Fibroblast of skin of scalp (primary cell): ENCODE measurements at places on chromosomes 1 and 21.

- DNase-seq, result no peak
These were observed 5.8 kb upstream of the SPRR5 start for GRCh38 chr1:152941037-152941711.

DNA sequence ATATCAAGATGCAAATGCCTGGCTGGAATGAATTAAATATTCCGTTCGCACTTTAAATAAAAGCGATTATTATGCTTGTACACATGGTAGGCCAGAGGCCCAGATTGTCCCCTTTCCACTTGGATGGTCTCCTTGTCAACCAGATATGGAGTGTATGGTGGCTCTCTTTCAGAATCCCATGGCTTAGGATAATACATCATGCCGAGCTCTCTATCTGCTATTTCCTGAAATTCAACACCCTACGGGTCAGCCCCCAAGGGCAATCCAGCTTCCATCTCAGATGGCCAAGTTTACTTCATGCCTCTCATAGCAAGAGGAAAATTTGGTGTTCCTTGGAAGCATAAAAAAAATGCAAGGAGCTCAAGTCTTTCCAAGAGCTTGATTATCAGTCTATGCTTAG, 25.4 kb upstream of the FMO1 start:
- DNase-seq, result peak; percentile 66

GRCh38 chr1:116365353-116365780, 7.7 kb upstream of the ATP1A1 start:
- DNase-seq, result no peak

GRCh38 chr21:23223882-23224281, 2225.7 kb downstream of the NCAM2 start:
- DNase-seq, result no peak

GRCh38 chr1:1402072-1402900, 3.2 kb upstream of the CCNL2 start:
- peak; percentile 59 for DNase-seq

DNA sequence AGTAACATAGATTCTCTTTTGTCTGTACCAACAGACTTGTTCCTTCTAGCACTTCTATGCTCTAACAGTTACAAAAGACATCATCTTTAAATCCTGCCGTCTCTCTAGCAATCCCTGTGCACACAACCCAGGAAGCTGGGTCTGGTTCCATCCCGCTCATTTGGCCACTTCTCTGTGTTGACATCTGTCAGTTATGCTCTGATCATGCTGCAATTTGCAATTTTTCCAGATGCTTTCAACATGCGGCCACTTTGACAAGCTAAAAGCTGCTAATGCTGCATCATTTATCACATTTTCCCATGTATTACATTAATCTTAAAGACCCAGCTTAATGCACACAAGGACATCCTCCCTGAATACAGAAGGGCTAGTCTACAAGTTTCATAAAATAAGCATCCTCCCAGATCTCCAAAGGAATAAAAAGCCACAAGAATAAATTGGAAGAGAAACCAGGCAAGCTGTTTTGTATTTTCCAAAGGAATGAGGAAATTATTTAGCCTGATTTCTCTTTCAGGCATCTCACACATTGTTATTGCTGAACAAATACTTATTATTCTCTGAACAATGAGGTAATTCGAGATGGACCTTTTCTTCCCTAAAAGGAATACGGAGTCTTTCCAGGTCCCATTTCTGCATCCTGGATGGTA, 19.0 kb upstream of the LRRC52 start:
- DNase-seq, result no peak

GRCh38 chr1:78068681-78069283, 23.0 kb downstream of the GIPC2 start:
- DNase-seq, result no peak

GRCh38 chr1:39509360-39510009, 18.0 kb downstream of the BMP8A start:
- DNase-seq, result no peak

DNA sequence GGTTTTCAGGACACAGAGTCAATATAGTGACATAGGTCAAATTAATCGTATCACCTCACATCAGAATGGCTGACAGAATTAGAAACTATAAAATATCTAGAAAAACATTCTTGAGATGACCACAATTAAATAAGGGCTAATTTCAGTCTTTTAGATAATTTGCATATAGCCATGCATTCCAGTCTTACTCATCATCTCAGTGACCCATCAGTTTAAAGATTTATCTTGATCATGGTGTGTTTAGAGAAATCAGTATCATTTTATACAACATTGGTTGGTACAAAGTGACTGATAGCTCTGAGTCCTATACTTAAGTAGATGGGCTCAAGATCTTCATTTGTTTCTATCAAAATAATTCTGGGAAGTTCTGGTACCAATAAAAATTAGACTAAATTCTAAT, 262.3 kb upstream of the SNX7 start:
- peak; percentile 40 for DNase-seq

GRCh38 chr1:243639027-243639658, 210.9 kb downstream of the AKT3 start:
- no peak for DNase-seq

DNA sequence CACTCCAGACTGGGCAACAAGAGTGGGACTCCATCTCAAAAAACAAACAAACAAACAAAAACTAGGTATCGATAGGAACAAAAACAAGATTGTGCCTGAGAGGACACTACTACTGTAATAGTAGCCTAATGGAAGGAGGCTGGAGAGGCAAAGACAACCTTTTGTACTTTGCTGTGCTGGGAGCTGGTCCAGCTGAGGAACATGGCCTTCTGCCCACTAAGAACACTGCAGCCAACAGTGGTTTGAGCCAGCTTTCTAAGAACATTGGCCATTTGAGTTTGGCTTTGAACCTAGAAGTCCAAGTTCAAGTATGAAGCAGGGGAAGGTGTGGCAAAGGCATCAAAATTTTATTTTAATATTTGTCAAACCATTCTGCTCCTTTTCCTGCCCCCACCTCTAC, 22.7 kb upstream of the RGS8 start:
- no peak for DNase-seq

DNA sequence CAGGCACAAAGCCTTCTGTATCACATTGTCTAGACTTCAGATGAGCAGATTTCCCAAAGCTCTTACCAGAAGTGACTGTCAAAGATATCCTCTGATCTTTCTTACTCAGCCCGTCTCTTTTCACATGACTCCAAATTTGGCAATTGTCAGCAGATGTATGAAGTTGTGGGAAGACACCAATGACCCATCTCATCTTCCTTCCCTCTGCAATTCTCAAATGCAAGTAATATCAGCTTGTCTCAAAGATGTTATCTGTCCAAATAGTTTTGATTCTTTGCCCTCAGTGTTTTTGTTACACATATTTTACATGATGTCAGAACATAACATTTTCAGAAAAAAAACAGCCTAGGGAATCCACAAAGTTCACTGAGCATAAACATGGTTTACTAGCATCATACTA, 45.1 kb upstream of the RGS2 start:
- DNase-seq, result peak; percentile 87

DNA sequence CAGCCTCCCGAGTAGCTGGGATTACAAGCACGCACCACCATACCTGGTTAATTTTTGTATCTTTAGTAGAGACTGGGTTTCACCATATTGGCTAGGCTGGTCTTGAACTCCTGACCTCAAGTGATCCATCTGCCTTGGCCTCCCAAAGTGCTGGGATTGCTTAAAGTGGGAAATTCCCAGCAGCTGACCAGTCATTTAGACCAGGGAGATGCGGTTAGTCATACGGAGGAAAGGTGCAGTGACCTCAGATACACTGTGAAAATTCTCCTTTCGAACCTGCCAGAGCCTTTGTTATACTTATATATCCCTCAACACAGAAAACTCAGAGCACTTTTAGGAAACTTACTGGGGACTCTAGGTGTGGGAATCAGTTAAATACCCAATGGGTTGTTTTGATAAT, 39.6 kb downstream of the MAP10 start:
- no peak for DNase-seq

- DNase-seq, result no peak
These were observed 51.5 kb upstream of the SCYL3 start for GRCh38 chr1:169945181-169945580.

- peak; percentile 66 for DNase-seq
These were observed 72.2 kb upstream of the SLC25A33 start for GRCh38 chr1:9466780-9467758.

GRCh38 chr1:238252033-238252802, 361.5 kb upstream of the ZP4 start:
- peak; percentile 43 for DNase-seq

DNA sequence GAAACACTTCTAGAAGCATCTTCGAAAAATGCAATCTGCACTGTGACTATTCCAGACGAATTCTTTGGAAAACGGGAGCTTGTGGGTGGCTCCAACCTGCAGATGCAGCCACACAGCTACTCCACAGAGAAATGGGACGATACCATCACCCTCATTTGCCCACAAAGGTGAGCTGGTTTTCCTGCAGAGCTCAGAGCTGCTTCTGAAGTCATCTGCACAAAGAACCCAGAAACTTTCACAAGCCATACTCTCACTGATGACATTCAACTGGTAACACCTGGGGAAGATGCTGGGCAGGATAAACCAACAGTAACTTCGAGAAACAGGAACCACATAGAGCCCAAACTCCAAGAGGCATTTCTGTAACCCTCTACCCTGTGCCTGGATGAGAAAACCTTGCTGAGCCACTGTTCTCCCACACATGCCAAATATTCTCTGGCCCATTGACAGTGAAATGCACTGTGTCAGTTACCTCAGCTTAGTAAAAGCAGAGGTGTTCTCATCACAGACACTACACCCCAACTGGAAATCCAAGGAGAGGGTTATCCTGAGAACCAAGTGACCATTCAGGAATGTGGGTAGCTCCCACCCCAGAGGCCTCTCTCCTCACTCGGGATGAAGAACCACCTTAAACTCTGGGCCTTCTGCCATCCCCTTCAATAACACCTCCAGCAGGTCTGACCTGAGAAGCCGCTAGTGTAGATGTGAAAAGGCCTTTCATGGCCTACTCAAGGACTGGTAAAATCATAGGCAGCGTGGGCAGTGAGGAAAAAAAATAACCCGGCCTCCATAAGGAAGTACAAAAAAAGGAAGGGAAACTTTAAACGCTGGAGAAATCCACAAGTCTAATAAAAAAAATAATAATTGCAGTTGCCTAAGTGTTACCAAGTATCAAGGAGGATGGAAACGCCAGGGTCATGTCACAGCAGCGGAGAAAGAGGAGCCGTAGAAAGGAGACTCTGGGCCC, 56.7 kb downstream of the HSF2BP start:
- DNase-seq, result no peak

DNA sequence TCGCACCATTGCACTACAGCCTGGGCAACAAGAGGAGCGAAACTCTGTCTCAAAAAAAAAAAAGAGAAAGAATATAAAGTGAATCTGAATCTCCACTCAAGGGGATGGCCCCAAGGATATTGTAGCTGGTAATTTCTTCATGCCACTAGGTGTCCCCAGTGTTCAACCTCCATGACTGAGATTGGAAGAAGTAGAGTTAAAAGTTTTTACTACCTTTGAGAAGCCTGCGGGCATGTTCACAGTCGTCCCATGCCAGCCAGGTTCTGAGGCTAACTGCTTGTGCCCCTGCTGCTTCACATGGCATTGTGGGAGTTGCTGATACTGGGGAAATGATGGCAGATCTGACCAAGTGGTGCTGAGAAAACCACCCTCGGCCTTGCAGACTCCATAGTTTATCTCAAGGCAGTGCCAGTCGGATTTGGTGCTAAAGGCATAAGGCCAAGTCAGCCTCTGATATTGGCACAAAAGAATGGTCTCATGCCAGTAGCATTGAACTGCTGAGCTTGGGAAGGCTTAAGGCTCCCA, 10.8 kb upstream of the SHISA4 start:
- DNase-seq, result peak; percentile 60

DNA sequence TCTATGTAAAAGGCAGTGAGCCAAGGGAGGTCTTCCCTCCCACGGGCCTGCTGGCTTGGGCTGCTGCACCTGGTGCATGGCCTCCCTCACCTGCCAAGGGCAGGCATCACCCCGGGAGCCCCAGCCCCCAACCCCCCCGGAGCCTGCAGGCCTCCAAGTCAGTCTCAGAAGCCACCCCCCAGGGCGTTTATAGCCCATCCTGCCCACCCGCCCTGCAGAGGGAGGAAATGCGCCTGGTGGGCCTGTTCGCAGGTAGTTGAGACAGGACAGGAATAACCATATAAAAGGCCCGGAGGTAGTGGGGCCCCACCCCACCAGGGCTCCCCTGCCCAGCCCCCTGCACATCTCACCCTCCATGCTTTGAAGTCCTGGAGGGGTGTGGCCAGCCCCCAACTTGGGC, 18.2 kb upstream of the ARF1 start:
- no peak for DNase-seq

GRCh38 chr1:19837866-19838265, 22.8 kb upstream of the RNF186 start:
- DNase-seq, result no peak

- DNase-seq, result no peak
These were observed 165.0 kb upstream of the KCTD3 start for GRCh38 chr1:215402147-215402546.

- peak; percentile 97 for DNase-seq
These were observed 37.3 kb downstream of the RGL1 start for GRCh38 chr1:183841950-183842794.

DNA sequence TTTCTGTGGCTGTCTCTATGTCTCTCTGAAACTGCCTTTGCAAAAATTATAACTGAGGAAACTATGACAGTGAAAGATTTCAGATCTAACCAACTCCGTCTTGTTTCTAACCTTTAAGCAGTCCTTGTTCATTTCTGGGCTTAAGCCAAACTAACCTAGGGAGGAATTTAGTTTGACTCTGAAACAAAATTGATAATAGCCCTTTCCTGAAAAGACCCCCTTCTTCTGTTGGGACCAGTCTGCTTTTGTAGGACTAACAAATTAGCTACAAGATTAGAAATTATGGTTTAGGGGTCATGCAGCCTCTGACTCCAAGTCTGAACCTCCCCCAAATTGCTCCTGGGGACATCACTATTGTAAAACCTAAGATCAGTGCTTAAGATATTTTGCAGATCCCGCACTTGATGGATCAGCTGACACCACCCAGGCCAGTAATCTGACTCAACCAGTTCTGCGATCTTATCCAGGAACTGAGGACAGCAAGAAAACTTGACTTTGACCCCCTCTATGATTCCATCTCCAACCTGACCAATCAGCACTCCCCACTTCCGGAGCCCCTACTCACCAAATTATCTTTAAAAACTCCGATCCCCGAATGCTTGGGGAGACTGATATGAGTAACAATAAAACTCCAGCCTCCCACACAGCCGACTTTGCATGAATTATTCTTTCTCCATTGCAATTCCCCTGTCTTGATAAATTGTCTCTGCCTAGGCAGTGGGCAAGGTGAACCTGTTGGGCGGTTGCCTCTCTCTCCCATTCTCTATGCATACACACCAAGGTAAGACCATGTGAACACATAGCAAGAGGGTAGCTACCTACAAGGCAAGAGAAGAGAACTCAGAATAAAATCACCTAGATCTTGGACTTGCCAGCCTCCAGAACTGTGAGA, 11.1 kb upstream of the TRIM63 start:
- no peak for DNase-seq

- DNase-seq, result peak; percentile 33
These were observed 74.6 kb downstream of the RASAL2 start for GRCh38 chr1:178168536-178168935.

DNA sequence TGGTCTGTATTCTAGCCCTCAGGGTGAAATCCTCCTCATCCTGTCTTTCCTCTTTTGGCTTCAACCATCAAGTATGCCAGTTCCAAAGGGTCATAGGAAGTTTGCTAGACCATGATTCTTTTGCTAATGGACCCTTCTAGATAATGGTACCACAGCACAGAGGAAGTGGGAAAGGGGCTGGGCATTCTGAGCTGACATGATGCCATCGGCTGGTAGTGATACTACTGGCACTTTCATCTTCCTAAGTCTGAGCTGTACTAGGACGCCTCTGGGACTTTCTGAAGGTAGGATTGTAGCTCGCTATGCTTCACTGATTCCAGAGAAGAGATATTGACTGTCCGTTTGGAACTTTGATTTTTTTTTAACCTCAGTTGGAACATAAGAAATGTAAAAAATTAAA, 11.4 kb downstream of the FASLG start:
- no peak for DNase-seq
